Activated CD8-positive, alpha-beta memory T cell treated with anti-CD3 and anti-CD28 coated beads for 48 hours (primary cell): ENCODE measurements at places on chromosomes 13 and 19.
A peak's percentile ranks its signal among the peaks of the same experiment; 100 is the strongest.

DNA sequence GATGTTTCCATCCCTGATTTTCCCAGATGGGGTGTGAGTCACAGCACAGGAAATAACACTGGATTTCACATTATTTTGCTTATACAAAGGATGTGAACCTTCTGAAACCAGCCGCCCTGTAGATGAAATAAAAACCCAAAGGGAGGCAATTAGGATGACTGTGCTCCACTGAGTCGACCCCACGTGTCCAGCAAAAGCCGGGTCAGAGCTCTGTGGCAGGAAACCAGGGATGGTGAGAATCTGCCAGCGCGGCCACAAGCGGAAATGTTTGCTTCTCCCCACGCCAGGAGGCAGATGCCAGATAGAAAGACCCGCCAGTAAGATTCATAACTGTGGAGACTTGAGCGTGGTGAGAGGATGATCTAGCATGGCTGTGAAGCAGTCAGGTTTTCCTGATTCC is 764.4 kb downstream of the LIG4 start:
- DNase-seq: no peak

DNA sequence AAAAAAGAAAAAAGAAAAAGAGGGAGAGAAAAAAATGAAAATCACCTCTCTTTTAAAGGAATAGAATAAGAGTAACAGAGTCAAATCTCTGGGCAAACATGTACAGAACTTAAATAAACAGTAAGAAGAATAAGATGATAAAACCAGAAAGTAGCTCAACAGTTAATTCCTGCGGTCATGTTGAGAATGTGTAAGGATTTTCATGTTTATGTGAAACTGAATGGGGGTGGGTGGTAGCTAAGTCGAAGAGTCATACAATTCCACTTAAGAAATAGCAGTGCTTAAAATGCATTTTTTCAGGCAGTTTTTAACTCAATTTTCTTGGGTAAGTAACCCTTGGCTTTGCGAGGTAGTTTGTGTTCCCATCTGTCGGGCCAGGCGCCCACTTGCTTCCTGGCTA is 60.9 kb downstream of the PEX11G start:
- DNase-seq: no peak

GRCh38 chr13:99385940-99386339 is 78.7 kb upstream of the GPR183 start:
- no peak for DNase-seq

DNA sequence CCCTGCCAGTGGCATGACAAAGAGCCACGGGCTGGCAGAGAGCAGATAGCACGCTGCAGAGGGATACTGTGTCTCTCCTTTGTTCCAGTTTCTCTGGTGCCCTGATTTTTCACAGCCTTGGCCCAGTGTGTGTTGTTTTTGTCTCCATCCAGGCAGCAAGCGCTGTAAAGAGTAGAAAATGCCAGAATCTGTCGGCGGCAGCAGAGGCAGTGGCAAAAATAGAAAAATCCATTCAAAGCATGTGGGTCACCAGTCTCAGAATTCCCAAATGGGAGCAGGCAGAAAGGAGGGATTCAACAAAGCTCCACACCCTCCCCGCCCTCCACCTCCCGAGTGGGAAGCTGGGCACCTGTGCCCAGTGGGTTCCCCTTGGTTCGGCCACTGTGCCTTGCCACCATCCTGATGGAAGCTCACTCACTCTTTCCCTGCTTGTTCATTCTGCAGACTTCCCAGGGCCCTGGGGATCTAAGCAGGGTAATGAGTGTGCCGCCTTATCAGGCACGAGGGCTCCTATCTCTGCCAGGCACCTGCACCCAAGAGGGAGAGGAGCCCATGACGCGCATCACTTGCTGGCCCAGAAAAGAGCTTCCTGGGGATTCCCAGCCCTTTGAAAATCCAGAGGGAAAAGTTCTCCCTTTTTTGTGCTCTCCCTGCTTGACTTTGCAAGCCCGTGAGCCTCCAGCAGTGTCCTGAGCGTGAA is 416.9 kb downstream of the IRS2 start:
- DNase-seq: no peak

DNA sequence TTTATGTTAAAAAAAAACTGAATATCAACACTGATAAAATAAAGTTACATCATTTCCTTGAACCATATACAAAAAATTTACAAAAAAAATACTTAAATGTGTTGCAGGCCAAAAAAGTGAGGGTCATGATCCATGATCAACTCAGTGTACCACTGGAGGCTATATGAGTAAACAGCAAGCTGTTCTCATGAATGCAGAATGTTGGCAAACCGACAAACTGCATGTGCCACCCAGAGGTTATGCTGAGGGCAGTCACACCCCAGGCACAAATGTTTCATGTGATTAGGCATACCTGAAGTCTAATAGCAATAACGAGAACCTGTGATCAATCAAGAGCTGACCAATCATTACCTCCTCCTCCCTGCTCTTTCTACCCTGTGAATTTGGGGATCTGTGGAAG is 91.9 kb downstream of the ZNF431 start:
- no peak for DNase-seq

DNA sequence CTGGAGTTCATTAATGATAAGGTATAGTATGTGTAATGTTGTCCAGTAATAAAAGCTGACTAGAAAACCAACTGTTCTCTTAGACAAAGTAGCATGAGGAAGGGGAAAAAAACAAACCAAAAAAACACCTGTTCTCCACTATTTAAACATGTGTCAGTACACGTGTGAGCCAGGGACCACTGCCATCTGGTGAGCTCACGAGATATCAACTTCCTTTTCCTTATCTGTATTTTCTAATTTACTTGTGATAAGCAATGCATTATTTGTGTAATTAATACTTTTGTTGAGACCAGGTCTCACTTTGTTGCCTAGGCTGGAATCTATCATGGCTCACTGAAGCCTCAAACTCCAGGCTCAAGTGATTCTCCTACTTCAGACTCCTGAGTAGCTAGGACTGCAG is 4.3 kb upstream of the SIX5 start:
- no peak for DNase-seq

GRCh38 chr19:32339988-32340874 is 5.2 kb upstream of the ZNF507 start:
- no peak for DNase-seq

DNA sequence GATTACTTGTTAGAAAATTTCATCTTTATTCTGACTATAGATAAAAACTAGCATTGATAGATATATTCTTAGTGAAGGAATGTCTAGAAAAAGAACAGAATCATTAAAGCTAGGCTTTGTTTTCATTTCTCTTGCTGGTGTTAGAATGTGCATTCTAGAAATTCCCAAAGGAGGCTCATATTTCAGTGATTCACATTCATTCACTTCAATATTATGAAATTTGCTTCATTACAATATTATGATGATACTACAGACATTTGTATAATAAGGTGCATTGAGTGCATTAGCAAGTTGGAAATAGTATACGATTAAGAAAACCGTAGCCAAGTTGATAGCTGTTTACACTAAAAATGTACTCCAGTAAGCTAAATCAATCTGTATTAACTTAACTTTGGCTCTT is 70.7 kb upstream of the MYCBP2 start:
- no peak for DNase-seq

GRCh38 chr13:61751039-61751438 is 335.4 kb upstream of the PCDH20 start:
- DNase-seq: no peak

- DNase-seq: no peak
Observed at GRCh38 chr13:65339241-65339640, 1890.9 kb downstream of the PCDH9 start.

- DNase-seq: no peak
Observed at GRCh38 chr13:40981361-40981760, 37.8 kb downstream of the ELF1 start.

GRCh38 chr19:19704836-19705235 is 28.1 kb downstream of the ZNF14 start:
- DNase-seq: no peak

GRCh38 chr19:40705950-40706619 is 10.6 kb downstream of the COQ8B start:
- DNase-seq: no peak

DNA sequence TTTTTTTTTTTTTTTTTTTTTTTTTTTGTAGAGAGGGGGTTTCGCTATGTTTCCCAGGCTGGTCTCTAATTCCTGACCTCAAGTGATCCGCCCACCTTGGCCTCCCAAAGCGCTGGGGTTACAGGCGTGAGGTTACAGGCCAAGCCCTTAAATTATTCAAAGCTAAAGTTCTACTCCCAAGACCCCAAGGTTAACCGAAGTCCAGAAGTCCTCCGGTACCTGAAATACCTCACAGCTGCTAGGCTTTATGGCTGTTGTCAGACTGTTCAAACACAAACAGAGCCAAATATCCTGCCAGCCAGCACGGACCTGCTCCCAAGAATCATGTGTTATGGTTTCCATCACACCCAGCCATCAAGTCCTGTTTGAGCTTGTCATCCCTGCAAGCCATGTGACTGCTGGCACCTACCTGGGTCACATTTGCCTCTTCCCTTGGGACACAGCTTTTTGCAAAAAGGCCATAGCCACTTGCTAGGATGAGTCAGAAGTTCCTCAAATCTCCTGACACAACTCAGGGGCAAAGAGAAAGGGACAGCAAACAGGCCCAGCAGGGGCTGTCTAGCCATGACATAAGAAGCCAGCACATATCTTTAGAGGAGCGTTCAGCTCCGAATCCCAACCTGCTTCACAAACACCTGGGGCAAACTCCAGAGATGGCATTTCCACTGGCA is 129.9 kb downstream of the FOXO1 start:
- no peak for DNase-seq

- no peak for DNase-seq
Observed at GRCh38 chr13:74040200-74040599, 94.0 kb downstream of the KLF12 start.

DNA sequence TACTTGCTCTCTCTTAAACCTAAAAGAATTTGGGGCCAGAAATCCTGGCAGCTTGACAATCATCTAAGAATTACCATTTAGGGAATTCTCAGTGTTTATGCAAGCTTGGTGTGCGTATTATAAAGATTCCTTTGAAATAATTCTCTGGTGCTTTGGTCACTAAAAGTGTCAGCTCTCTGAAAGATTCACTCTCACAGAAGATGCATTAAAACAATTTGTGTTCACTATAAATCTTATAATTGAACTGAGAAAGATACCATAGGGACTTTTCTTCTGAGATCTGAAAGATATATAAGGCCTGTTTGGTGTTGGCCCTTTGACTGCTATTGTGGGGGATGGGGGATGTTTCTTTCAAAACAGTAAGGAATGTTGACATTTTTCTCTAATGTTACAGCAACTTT is 27.3 kb downstream of the EPSTI1 start:
- no peak for DNase-seq

GRCh38 chr19:39555883-39556282 is 15.9 kb upstream of the EID2 start:
- DNase-seq: no peak

DNA sequence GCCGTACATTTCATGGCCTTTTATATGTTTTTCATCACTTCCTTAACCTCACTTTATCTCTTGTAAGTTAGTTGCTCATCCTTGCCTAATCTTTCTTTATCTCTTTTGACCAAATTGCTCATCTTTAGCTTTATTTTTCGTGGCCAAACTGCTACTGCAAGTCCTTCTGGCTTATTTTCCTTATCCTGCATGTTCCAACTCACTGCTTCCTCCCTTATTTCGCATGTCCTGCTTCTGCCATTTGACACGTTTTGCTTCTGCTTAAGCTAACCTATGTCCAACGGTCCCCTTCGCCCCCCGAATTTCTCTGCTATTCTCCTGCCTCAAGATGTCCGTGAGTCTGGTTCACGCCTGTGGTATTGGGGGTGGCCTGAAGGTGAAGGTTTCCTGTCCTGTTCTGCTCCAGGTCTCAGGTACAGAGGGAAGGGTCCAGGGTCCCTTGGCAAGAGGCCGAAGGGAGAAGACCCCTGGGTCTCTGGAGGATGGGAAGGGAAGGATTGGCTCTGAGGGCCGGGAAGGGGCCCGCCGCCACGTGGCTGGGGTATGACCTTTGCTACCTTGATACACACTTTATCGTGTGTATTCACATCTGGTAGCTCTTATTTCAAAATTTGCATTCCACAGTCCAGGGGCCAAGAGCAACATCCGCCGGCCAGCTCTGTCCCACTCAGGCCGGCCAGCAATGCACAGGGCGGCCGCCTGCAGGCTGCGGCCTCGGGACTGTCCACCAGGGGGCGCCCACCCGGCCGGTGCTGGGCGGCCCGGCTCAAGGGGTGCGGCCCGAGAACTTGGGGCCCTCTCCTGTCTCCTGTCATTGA is 2.9 kb upstream of the C19orf85 start:
- peak; percentile 63 for DNase-seq

DNA sequence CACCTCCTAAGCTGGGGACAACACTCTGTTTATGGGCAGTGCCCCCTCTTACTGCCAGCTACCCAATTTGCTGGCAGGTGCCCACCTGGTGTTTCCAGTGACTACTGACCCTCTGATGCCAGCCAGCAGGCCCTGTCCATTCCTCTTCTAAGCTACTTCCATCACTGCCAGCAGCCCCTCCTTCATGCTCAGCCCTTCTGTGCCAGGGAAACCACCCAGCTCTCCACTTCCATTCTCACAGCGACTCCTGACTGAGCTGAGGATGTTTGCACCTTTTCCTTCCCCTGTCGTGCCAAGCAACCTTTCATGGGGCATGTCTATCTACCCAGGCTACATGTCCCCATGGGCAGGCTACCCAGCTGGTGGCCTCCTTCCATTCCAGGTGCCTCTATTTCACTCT is 24.0 kb upstream of the ZNF492 start:
- DNase-seq: no peak

DNA sequence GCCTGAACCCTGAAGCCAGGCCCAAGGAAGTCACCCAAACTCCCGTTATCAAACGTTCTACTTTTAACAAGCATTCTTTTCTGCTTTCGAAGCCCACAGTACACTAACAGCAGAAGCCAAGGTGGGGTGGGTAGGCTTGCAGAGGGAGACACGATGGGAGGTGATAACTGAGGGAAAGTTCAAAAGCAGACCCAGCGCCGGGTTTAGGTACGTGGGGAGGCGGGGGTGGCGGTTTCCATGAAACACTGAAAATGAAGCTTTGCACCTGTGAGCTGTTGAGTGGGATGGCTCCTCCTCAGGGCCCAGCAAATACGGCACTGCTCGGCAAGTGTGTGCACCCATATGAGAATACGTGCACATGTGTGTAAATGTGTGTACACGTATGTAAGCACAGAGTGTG is 49.8 kb downstream of the KLF2 start:
- no peak for DNase-seq

GRCh38 chr13:98390086-98390715 is 186.7 kb downstream of the STK24 start:
- DNase-seq: no peak

DNA sequence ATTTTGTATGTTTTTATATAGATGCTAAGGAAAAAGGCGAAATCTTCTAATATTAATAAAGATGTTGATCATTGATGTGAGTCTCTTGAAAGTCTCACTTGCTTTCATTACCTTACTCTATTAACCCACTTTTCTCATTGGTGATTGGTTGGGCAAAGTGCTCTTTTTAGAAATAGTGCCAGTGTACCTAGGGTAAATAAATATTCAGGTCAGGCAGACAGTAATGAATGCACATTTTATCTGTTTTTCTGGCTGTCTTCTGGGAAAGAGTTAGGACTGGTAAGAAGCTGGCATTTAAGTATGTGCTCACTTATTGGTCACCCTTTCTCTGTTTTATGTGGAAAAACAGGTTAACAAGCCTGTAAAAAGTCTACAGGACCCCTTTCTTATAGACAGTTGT is 11.2 kb downstream of the SERP2 start:
- no peak for DNase-seq
